Endothelial cell of umbilical vein (primary cell): ENCODE measurements at places on chromosomes 13 and 19. TPM values are rescaled to one million over a fixed set of nuclear protein-coding genes. Genes with fewer than 3 reads are reported as not detected.

DNA sequence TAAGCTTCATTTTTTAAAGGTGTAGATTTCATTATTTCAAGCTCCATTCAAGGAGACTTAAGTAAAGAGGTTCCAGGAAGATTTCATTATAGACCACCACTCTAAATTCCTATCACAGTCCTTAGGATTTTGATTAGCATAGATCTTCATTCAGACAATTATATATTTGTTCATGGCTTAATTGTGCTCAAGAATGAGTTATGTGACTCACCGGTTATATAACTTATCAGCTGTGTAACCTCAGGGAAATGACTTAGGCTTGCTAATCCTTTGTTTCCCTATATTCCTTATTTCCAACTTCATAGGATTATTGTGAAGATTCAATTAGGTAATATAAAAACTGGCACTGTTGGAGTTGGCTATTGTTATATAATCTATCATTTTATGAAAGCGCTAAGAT is 632.8 kb upstream of the SPRY2 start:
- DNase-seq: peak; percentile 58

- no peak for DNase-seq
Observed at GRCh38 chr13:111158136-111158805, 43.2 kb downstream of the ARHGEF7 start.

- no peak for DNase-seq
Observed at GRCh38 chr13:83953916-83954315, 71.6 kb upstream of the SLITRK1 start.

DNA sequence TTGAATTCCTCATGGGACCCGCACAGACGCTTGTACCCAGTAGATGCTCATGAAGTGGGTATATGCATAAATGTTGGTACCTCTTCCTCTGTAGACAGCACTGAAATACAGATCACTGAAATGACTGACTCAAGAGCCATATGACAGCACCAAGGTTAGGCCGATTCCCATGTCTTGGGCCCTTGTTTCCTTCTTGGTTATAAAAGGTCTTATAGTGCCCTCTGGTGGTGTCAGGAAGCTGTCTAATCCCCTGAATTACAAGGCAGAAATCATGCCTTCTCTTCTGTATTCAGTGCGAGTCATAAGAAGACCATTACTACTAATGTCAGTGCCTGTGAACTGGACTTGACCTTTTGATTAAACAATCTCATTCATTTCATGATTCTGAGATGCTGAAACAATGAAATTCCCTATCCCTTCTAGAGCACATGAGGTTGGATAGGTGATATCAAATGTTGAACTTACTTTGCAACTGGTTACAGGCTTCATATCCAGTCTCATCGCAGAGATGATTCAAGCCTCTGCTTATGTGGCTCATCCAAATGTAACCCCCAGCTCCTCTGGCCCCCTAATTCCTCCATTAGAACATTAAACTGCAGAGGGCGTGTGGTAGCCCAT is 59.7 kb downstream of the SPATA13 start:
- peak; percentile 77 for DNase-seq

- peak; percentile 93 for DNase-seq
Observed at GRCh38 chr13:40130871-40131636, 475.6 kb downstream of the COG6 start.

DNA sequence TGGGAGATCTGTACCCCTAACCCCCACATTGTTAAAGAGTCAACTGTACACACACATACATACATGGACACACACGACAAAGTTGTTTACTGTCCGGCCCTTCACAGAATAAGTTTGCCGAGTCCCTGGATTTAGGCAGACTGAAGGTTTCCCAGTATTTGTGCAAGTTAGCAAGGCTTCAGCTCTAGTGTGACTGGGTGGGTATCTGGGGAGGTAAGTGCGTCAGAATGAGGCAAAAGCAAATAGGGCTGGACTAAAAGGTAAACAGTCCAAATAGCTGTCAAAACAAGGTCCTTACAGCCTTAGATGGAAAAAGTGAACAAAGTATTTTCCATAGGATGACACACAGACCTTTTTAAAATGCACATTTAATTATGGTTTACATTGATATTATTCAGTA is 228.4 kb upstream of the UFM1 start:
- no peak for DNase-seq

DNA sequence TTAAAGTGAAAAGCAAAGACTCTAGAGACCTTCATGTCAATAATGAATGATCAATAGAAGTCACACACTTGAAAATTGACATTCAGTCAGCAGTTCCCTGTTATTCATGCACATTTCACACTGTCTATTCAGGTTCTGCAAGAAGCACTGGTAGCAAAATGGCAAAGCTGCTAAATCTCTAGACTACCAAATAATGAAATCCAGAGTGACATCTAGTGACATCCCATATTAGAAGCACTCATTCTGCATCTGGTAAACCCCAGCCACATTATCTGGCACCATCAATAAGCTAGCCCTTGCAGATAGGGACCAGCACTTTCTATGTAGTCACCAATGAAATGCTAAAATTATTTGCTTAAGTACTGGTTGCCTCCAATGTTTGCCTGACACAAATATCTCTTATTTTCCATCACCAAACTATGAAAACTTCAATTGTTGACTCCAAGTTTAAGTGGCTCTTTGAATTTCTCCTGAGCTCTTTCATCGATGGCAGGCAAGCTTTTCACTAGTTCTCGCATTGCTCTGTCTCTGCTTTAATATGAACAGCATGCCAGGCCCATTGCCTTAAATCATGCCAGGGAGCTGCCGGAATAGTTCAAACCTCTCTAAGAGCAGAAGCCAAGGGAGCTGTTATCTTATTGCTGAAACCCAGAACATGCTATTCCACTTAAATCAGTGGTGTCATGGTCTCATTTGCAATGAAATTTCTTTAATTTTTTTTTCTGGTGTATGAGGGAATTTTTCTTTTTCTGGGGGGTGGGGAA is 409.9 kb downstream of the MZT1 start:
- no peak for DNase-seq

DNA sequence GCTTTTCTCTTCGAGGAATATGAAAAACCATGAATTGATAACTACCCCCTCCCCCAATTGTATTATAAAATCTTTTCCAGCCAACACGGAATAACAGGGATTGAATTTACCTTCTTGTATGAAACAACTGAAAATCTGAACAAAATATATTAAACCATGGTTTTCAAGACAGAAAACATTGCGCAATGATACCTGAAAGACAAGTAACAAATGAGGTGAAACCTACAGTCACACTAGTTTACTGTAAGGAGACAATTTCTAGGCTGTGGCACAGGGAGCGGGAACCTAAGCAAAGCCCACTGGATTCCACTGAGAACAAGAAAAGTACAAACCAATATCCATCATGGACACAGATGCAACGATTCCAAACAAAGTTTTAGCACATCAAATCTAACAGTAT is 53.4 kb downstream of the ZNF283 start:
- DNase-seq: no peak

GRCh38 chr13:114064450-114065140 is 67.8 kb downstream of the RASA3 start:
- peak; percentile 41 for DNase-seq

DNA sequence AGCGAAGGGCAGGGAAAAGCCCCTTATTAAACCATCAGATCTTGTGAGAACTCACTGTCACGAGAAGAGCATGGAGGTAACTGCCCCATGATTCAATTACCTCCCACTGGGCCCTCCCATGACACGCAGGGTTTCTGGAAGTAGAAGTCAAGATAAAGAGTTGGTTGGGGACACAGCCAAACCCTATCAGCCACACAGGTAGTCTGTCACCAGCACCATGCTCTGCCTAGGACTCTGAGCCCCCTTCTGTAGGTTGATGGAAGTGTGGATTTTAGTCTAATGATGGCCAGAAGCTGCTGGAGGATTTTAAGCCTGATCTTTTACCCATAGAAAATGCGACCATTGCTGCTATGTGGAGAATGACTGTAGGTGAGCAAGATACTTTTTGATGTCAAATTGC is 60.8 kb downstream of the ARHGEF7 start:
- no peak for DNase-seq

DNA sequence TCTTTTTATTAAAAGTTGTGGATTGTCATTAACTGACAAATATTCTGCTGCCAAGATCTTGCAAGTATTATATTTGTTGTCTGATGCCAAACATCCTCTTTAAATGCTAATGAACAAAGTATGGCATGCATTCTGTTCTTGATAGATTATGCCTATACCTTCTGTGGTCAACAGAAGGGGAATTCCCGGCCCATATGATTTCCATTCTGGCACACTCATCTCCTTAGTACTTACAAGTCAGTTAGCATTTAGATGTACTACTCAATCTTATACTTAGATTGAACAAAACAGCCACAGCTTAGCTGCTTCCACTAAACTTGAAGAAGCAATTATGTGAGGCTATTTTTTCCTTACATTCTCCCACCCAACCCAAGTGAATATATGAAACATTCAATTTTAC is 246.1 kb upstream of the DACH1 start:
- DNase-seq: no peak

The ERCC2 gene
- 61.8 and 79.6 TPM in 2 replicates for polyA plus RNA-seq

The TNFAIP8L1 gene
- 40.0 and 44.8 TPM in 2 replicates for polyA plus RNA-seq

The CLEC17A gene
- 0.07 TPM in 1 of 2 replicates, not detected in the other for polyA plus RNA-seq

The OR7C1 gene
- not detected in 2 replicates for polyA plus RNA-seq

The PCDH17 gene
- 2.1 TPM in 2 replicates for polyA plus RNA-seq

The PSPN gene
- 0.73 and 0.84 TPM in 2 replicates for polyA plus RNA-seq

The TMEM161A gene
- 54.9 and 72.6 TPM in 2 replicates for polyA plus RNA-seq

The NLRP9 gene
- polyA plus RNA-seq: not detected in 2 replicates
